Stimulated activated CD4-positive, alpha-beta T cell treated with anti-CD3 and anti-CD28 coated beads, Interleukin-12 subunit alpha, Interleukin-12 subunit beta, amount 100 ng/mL, for 48 hours (primary cell): ENCODE measurements at places on chromosomes 2 and 18.

DNA sequence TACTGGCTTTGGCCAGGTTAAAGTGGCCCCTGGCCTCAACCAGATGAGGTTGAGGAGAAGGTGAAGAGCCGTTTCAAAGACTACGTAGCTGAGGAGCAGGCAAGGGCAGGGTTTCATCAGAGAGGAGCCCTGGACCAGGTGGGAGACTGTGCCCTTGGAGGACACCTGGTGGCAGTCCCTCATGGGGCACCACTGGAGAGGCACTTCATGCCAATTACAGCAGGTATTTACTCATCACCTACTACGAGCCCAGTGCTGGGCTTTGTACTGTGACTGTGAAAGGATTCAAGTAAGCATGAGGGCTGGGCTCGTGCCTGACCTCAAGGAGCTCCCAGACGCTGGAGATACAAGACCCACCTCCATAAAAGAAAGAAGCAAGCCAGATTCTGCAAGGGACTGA is 37.6 kb downstream of the SMAD7 start:
- no peak for DNase-seq

DNA sequence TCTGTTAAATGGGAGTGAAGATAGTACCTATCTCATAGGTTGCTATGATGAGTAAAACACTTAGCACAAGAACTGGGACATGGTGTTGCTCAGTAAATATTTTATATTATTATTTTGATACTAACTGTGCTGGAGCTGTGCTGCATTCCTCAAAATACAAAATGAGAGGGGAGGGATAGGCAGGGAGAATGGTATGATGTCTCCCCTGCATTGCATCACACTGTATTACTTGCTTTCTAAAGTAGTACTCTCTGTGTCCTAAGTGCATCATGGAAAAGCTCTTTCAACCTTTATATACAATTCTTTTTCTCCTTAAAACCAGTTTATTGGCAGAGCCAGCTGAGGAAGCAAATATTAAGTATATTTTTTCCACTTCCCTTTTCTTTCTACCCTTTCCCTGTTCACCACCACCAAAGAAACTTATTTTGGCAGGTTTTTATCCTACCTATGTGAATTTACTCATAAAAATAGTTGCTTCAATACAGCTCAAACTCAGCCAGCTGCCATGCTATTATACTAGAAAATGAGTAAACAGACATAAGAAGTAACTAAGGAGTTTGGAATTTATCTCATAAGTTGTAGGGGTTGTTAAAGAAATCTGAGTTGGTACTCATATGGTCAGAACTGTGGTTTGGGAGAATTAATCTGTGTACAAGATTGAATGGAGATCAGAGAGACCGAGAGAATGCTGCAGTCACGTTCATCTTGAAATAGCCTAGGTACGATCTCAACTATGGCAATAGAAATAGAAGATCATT is 60.3 kb downstream of the EHBP1 start:
- no peak for DNase-seq

DNA sequence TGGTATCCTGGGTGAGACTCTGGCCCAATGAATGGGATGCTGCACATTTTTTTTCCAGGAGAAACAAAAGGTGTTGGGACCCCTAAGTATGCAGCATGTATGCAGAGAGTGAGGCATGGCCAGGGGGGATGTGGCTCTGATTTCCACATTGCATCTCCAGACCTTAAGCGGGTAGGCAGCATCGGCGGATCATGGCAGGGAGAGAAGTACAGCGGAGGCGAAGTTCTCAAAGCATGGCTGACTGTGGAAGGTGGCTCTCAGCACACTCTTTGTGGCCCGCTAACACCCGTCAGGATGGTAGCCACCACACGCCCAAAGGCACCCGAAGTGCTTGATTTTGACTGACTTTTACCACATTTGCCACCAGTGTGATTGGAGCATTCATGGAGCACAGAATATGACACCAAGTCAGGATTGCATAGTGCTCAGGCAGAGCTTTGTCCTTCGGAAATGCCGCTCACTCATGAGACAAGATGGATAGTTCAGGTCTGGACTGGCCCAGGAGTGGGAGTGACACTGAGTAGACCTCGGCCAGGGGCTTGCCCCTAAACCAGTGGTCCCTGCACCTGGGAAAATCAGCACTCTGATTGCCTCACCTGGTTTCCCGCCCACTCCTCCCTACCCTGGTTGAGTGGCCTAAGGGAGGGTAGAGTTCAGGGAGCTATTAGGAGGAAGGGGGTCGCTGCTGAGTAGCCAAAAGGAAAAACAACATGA is 14.2 kb downstream of the INPP4A start:
- DNase-seq: no peak

GRCh38 chr18:6748241-6748640 is 18.7 kb downstream of the ARHGAP28 start:
- no peak for DNase-seq

GRCh38 chr2:45412754-45413379 is 198.2 kb downstream of the SRBD1 start:
- DNase-seq: no peak
